ENCODE measurements at places on chromosomes 5 and 9.

DNA sequence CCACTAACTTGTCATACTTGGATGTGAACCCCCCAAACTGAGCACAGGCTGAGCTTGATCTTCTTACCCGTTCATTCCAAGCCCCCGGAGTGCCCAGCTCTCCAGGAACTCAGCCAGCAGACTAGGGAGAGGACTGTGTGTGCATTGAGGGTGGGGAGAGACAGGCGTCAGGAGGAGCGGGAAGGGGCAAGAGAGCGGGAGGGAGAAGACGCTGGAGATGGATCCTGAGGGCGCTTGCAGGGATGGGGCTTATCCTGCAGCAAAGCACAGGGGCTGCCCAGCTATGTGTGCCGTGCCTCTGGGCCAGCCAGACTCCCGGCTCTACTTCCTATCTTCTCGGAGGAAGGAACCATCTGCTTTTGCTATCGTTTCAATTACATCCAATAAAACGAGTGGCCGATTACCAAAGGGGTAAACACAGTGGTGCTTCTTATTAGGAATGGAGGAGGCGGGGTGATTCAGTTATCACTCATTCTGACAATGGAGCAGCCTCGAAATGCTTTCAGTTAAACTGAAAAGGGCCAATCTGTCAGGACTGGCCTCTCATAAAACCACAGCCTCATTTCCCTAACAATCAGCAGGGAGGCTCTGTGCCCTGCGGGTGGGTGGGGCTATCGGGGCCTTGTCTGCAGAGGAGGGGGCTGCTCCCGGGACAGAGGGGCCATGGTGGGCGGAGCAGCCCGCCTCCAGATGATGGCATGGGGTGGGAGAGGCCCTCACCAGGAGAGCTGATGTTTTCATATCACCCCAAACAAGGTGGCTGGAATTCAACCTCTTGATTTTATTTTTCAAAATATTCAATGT is 168.2 kb downstream of the DAB2IP start:
- DNase-seq: no peak

GRCh38 chr9:136143215-136144001 is 24.7 kb upstream of the TMEM250 start:
- no peak for DNase-seq

- DNase-seq: no peak
Measured at GRCh38 chr9:74284581-74285450, 212.3 kb upstream of the RORB start.

GRCh38 chr5:32508806-32509805 is 64.6 kb upstream of the ZFR start:
- DNase-seq: no peak

GRCh38 chr5:38749861-38750260 is 96.0 kb upstream of the OSMR start:
- DNase-seq: no peak

DNA sequence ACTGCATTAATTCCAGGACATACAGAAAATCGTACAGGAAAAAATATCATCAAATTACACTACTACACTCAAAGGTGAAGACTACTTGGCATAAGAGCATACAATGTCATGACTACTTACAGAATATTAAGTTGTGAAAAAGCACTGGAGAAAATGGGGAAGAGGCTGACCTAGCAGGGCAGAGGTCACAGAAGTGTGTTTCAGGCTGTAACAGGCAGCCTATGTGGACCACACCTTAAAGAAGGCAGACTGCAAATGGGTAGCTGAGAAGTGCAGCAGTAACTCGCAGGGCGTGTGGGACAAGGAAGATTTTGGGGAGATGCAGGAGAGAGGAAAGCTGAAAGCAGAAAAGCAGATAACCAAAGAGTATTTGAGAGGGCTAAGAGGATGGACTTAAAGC is 167.0 kb upstream of the PIK3R1 start:
- DNase-seq: no peak

DNA sequence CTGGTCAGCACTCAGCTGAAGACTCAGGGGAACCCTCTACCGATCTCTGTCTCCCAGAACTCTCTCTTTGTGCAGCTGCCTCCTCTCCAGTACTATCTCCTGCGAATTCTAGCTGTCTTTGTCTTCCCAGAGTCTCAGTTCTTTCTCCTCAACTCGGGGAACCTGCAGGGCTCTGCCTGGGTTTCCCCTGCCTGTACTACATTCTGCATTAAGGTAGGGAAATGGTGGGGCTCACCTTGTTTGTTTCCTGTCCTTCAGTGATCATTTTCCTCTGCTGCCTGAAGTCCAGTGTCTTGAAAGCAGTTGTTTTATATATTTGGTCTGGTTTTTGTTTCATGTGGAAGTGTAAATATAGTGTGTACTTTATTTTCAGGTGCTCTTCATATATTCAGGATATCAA is 43.1 kb upstream of the IGFBPL1 start:
- no peak for DNase-seq

DNA sequence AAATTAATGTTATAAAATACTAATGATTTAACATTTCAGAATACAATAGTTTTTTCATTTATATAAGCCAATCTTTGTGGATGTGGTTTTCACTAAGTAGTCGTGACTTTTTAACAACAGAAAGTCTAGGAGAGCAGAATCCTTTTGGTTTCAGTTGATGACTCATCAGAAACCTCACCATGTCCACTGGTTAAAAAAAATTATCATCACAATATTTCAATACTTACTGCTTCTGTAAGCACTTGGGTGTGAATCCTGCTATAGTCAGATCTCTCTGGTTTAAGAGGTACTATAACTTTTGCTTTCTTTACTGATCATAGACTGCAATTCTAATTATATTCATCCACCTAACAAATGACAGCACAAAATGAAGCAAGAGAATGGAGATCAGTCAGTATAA is 77.2 kb downstream of the MRPS30 start:
- DNase-seq: no peak

DNA sequence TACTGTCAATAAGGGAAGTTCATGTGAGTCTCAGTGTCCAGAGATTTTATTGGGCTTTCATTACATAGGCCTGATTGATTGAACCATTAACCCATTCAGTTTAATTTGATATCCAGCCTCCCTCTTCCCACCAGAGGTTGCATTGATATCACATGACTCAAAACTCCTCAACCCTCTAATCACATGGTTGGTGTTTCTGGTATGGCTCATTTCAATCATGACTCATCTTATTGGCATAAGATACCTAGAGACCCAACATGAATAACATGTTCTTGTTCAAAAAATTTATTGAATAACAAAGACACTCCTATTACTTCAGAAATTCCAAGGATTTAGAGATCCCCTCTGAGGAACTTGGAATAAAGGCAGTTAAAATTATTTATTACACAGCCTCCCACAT is 982.2 kb downstream of the TLE1 start:
- no peak for DNase-seq

GRCh38 chr5:59385700-59386099 is 507.8 kb downstream of the PDE4D start:
- no peak for DNase-seq

GRCh38 chr5:167255926-167256325 is 1035.5 kb upstream of the WWC1 start:
- DNase-seq: no peak

GRCh38 chr9:86354818-86355309 is 654 bp upstream of the TUT7 start:
- no peak for DNase-seq

DNA sequence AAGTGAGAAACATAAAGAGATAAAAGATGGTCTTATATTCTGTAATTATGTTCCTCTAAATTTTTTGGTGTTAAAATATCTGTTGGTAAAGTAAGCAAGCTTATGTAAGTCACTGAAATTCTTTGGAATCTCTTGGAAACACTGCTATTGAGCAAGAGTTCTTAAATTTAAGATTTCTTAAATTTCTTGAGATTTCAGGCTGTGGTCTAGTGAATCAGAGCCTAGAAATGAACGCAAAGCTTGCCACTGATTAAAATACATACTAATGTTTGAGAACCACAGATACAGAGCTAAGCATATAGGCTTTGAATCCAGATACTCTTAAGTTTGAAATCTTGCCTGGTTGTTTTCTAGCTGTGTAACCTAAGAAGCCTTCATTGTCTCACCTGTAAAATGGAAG is 133.4 kb downstream of the TRPM3 start:
- DNase-seq: no peak

- no peak for DNase-seq
Measured at GRCh38 chr9:14068690-14069089, 245.3 kb downstream of the NFIB start.

- DNase-seq: no peak
Measured at GRCh38 chr5:143350751-143351602, 52.5 kb downstream of the NR3C1 start.

- DNase-seq: no peak
Measured at GRCh38 chr5:106189121-106189809, 1481.5 kb downstream of the EFNA5 start.

DNA sequence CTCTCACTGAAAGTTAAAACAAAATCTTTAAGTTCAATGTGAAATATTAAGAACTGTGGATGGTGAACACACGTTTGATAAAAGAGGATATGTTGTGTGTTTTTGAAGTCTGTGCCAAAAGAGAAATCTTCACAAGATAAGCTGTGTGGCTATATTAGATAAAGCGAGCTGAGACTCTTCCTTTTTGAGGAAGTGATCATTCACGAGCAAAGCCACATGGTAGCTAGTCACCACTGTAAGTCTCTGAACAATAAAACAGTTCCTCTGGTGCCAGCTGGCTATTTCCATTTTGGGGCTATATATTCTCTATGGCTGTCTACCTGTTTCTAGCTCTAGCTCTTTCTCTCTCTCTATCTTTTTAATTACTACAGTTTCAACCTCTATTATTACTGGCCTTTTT is 1849.2 kb upstream of the C9orf72 start:
- DNase-seq: no peak

DNA sequence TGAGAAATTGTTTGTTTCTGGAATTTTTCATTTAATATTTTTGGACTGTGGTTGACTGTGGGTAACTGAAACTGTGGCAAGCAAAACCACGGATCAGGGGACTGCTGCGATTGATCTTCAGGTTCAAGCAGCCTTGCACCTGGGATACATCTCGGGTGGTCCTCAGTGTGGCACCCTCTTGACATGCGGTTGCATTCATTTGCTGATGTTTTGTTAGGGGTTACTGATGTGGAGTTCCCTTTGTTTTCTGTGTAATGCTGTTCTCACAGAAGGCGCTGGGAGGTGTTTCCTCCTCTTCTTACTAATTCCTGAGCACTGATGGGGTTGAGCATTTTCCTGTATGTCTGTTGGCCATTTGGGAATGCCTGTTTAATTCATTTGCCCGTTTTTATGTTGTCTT is 60.4 kb downstream of the EHMT1 start:
- DNase-seq: no peak
